ENCODE measurements at places on chromosomes 5 and 9. TPM values are rescaled to one million over a fixed set of nuclear protein-coding genes. Genes with fewer than 3 reads are reported as not detected.

- no peak for DNase-seq
These were observed 163.6 kb upstream of the GRIN3A start for GRCh38 chr9:101902051-101902450.

GRCh38 chr5:171706736-171707441 lies 78.7 kb upstream of the SMIM23 start:
- DNase-seq = no peak

DNA sequence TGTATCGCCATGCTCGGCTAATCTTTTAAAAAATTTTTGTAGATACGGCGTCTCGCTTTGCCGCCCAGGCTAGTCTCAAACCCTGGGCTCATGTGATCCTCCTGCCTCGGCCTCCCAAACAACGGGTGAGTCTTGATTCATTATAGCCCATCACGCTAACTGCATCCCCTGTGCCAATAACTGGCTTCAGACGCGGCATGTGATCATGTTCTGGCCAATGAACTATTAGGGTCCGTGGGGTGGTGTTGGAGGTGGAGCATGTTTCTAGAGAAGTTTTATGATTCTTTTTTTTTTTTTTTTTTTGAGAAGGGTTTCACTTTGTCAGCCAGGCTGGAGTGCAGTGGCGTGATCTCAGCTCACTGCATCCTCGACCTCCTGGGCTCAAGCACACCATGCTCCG lies 51.0 kb downstream of the FGF18 start:
- no peak for DNase-seq

- DNase-seq = no peak
These were observed 583.6 kb downstream of the TMEM38B start for GRCh38 chr9:106277966-106278365.

The DIPK1B gene
- not detected for total RNA-seq

The ITK gene
- total RNA-seq = 200 TPM

The PCSK1 gene
- not detected for total RNA-seq

The WASHC1 gene
- total RNA-seq = 13.7 TPM
